ENCODE measurements at places on chromosomes 16 and 17. TPM values are rescaled to one million over a fixed set of nuclear protein-coding genes. Genes with fewer than 3 reads are reported as not detected.

DNA sequence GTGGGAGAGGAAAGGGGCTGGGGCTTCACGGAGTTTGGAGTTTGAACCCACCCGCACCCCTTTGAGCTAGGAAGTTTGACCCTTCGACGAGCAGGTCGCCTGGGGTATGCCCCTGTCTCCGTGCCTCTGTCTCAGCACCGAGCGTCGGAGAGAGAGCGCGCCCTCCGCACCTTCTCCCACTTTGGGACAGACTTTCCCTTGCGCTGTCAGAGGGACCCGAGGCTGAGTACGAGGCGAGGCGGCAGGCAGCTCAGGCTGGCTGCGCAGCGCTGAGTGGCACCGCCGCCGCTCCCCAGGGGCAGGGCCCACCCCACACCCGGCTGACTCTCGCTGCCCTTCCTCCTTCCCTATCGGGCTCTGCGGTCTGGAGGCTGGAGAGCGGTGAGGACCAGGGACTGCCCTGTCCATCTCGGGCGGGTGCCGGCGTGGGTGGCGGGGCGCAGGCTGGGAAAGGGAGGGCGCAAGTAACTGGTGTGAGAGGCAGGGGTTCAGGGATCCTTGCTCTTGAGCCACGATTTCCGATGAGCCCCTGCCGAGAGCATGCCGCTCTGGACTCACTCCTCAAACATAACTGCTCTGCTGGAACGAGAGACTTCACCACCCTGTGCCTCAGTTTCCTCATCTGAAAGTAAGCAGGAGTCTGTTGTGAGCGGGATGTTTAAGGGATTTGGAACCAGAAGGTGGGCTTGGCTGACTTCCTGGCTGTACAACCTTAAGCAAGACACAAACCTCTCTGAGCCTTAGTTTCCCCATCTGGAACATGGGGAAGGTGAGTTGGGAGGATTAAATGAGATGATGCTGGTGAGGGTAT is 981 bp downstream of the BEAN1 start:
- H3K27ac ChIP-seq = no peak overlapping the region
- H3K36me3 ChIP-seq = no peaks in the 10 kb centered on the region
- no peaks in the 10 kb centered on the region for H3K4me1 ChIP-seq

Gene ANKRD40CL
- not detected for total RNA-seq

- no peak overlapping the region for H3K4me3 ChIP-seq
- H3K27me3 ChIP-seq = no peaks in the 10 kb centered on the region
- no peak for DNase-seq
- no peaks in the 10 kb centered on the region for H3K36me3 ChIP-seq
- H3K4me1 ChIP-seq = no peaks in the 10 kb centered on the region
These were observed 19.9 kb upstream of the MTMR4 start for GRCh38 chr17:58534331-58534730.

Gene CDRT4
- total RNA-seq = 8.5 TPM

DNA sequence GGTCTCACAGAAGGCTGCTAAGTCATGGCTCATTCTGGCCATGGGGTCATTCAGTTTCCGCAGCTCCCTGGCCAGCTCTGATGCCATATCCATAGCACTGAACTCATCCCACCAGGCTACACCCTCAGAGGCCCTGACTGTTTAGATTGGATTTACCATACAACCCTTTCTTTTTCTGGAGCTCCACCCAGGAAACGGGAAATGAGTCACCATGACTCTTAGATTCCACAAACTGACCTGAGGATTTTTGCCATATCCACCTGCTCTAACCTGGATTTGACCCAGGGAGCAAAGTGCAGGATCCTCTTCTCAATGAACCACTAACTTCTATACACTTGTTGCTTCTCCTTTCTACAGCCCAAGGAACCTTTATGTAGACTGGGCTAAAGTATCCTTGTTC is 20.3 kb upstream of the CALB2 start:
- DNase-seq = no peak
- no peaks in the 10 kb centered on the region for H3K27me3 ChIP-seq
- H3K36me3 ChIP-seq = no peaks in the 10 kb centered on the region
- no peak overlapping the region for H3K4me3 ChIP-seq
- no peaks in the 10 kb centered on the region for H3K4me1 ChIP-seq

GRCh38 chr16:61549327-61549726 is 486.9 kb downstream of the CDH8 start:
- H3K27ac ChIP-seq = no peak overlapping the region
- DNase-seq = no peak
- H3K36me3 ChIP-seq = no peaks in the 10 kb centered on the region
- H3K4me1 ChIP-seq = no peaks in the 10 kb centered on the region

DNA sequence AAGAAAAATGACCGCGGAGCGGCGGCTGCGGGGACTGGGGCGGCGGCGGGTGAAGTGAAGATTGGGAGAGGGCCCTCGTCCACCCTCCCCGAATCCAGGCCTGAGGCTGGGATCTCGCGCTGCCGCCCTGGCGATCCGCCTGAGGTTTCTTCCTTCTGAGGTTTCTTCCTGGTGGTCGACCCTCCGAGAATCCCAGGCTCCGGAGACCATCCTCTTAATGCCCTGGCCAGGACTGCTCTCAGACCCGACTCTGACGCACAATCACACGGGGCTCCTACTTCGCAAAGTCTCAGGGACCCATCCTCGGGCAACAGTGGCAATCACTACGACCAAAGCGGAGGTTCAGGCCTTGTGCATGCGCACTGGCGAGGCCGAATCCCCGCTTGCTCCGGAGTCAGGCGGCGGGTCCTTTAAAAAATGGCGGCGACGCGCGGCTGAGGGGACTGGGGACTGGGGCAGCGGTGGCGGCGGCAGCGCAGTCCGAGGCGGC is 18.0 kb upstream of the KCNJ18 start:
- DNase-seq = no peak
- no peaks in the 10 kb centered on the region for H3K4me1 ChIP-seq
- no peaks in the 10 kb centered on the region for H3K36me3 ChIP-seq
- no peak overlapping the region for H3K4me3 ChIP-seq

- no peak overlapping the region for H3K27ac ChIP-seq
- no peak overlapping the region for H3K4me3 ChIP-seq
- no peaks in the 10 kb centered on the region for H3K27me3 ChIP-seq
- H3K4me1 ChIP-seq = no peaks in the 10 kb centered on the region
These were observed 169.2 kb downstream of the HAPSTR1 start for GRCh38 chr16:9260666-9261065.

DNA sequence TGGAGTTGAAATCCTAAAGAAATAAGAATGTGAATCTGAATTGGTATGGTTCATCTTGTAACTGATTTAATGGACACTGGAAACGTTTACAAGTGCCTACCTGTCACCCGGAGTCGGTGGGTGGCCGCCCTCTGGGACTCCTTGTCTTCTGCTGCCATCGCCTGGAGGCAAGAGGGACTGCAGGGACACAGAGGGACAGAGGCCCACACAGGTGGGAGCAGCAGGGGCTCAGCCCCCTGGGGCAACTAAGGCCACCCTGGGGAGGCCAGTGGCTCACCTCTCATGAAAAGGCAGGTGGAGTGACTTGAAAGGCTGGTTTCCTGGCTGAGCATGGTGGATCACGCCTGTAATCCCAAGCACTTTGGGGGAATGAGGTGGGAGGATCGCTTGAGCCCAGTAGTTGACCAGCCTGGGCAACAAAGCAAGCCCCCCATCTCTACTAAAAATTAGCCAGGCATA is 23.2 kb downstream of the TMEM92 start:
- H3K36me3 ChIP-seq = no peaks in the 10 kb centered on the region
- no peaks in the 10 kb centered on the region for H3K27me3 ChIP-seq
- H3K27ac ChIP-seq = no peak overlapping the region
- H3K4me1 ChIP-seq = no peaks in the 10 kb centered on the region
- peak; percentile 81 for DNase-seq

Gene MON1B
- total RNA-seq = 53.9 TPM

Gene KRT27
- total RNA-seq = not detected

DNA sequence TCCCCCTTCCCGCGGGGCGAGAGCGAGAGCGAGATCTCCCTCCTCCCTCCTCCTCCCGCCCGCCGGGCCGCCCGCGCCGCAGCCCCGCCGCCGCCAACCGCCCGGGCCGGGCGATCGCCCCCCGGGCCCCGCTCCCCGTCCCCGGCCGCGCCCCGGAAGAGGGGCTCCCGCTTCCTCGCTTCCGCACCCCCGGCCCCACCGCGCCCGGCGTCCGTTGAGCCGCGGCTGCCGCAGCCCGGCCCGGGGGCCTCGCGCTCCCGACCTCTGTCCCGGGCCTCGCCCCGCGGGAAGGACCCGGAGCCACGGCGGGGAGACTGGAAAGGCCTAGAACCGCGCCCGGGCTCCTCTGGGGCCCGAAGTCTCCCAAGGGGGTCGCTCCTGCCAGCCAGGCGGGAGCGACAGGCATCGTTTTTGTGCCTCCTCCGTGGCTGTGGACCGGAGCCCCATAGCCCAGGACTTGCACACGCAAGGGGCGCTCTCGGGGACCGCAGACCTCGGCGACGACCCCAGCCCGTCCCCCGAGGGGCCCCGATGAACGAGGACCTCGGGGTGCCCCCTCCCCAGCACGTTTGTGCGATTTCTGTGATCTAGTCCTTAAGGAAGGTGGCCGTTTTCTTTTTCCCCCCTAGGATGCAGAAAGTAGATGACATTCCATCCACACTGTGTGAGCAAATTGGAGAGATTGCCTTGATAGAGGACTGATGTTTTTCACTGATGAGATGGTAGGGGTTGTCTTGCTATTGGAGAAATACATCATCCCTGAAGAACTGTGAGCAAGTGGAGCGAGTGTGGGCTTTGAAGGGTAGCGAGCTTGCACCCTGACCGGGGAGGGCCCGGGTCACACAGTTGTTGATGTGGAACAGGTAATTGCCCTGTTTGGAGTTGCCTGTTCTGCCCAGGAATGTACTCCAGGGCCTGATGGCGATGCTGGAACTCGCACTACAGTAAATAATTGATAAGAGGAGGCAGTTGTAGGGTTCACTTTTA is 611 bp downstream of the BANP start:
- DNase-seq = no peak
- peak overlapping the region; percentile 87 for H3K4me3 ChIP-seq
- H3K4me1 ChIP-seq = peaks cover 7% of the 10 kb centered on the region
- H3K27ac ChIP-seq = peak overlapping the region; percentile 93

GRCh38 chr17:68277807-68278206 is 13.1 kb downstream of the SLC16A6 start:
- no peak overlapping the region for H3K27ac ChIP-seq
- DNase-seq = no peak
- H3K27me3 ChIP-seq = no peaks in the 10 kb centered on the region

Gene ZFPM1
- total RNA-seq = 4.1 TPM

GRCh38 chr17:8126491-8127066 is 2.7 kb upstream of the HES7 start:
- H3K27me3 ChIP-seq = no peaks in the 10 kb centered on the region
- no peaks in the 10 kb centered on the region for H3K36me3 ChIP-seq
- peak overlapping the region; percentile 84 for H3K27ac ChIP-seq
- peak; percentile 56 for DNase-seq

DNA sequence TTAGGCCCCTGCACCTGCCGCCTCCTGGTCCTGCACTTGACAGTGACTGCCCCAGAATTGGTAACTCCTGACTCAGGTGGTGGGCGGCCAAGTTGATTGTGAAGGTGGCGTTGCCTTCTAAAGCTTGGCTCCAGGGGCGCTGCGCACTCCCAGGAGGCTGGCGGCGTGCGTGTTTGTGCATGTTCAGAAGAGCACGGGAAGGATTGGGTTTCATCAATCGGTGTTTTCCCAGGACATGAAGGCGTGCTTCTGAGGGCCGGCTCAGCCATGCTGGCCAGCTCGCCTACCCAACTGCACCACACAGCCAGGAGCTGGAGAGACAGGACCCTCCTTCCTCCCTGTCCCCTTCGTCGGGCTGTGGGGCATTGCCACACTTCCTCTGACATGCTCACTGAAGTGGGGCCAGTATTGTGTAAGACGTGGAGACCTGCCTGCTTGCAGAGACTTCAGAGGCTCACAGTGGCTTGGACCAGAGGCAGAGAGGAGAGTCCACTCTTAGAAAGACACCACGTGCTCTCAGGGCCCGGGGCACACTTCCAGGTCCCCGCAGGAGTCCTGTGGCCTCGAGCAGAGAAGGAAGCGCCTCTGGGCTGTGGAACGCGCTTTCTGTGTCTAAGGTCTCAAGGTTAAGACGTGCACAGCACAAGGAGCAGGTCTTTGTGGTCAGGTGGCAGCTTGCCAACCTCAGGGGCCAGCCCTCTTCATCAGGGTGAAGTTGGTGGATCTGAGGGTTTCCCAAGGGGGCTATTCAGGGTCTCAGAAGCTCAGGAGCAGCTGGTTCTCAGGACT is 2.8 kb downstream of the RAB40C start:
- H3K27me3 ChIP-seq = no peaks in the 10 kb centered on the region
- H3K4me3 ChIP-seq = no peak overlapping the region
- peak; percentile 89 for DNase-seq

Gene RNF227
- total RNA-seq = 32.4 TPM

Gene TBC1D3H
- 0.91 TPM for total RNA-seq

DNA sequence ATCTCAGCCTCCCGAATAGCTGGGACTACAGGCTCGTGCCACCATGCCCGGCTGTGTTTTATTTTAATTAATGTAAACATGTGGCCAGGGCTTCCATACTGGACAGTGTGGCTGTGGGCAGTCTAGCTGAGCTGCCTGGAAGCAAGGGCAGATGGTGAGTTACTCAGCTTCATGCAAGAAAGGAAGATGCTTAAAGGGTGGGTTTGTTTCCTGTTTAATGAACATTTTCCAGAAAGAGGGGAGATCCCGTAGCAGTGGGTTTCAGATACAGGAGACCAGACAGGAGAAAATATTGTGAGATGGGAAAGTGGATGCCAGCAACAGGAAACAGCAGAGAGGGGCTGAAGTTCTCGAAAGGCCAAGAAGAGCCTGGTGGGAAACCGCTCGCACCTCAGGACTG is 7.3 kb downstream of the MAPK8IP3 start:
- no peak overlapping the region for H3K4me3 ChIP-seq
- no peak overlapping the region for H3K27ac ChIP-seq
- no peak for DNase-seq
- no peaks in the 10 kb centered on the region for H3K27me3 ChIP-seq
- H3K36me3 ChIP-seq = no peaks in the 10 kb centered on the region
- H3K4me1 ChIP-seq = no peaks in the 10 kb centered on the region

GRCh38 chr17:62875296-62875695 is 67.2 kb upstream of the MARCHF10 start:
- H3K27ac ChIP-seq = no peak overlapping the region
- DNase-seq = no peak
- no peaks in the 10 kb centered on the region for H3K4me1 ChIP-seq

Gene PERCC1
- 45.2 TPM for total RNA-seq

Gene NACA2
- total RNA-seq = not detected

DNA sequence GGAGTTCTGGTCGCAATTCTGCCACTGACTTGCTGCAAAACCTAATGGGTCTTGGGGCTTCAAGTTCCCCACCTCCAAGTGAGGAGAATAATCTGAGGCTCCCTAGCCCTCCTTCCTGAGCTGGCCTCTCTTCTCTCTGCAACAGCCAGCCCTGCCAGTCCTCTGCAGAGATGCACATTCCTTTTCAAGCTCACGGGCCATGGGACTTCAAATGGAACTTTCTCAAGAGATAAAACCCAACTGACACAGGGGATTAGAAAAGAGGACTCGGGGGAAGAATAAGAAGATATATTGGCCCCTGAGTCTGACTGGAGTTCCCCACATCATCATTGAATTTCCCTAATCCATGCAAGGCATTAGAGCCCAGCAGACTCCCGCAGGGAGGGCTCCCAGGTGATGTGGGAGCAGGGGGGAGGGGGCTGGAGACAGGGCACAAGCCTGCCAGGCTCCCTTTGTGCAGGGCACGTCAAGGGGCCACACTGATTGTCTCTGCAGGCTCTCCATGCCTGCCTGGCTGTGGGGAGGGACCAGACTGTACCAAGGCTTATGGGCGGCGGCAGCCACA is 131.0 kb downstream of the CCDC144A start:
- no peak for DNase-seq
- H3K4me3 ChIP-seq = no peak overlapping the region

GRCh38 chr17:57708410-57708809 is 36.7 kb downstream of the CCDC182 start:
- no peak overlapping the region for H3K27ac ChIP-seq
- H3K36me3 ChIP-seq = no peaks in the 10 kb centered on the region
- no peak overlapping the region for H3K4me3 ChIP-seq
- DNase-seq = no peak
- H3K4me1 ChIP-seq = no peaks in the 10 kb centered on the region
